ENCODE measurements at places on chromosomes 4 and X.

DNA sequence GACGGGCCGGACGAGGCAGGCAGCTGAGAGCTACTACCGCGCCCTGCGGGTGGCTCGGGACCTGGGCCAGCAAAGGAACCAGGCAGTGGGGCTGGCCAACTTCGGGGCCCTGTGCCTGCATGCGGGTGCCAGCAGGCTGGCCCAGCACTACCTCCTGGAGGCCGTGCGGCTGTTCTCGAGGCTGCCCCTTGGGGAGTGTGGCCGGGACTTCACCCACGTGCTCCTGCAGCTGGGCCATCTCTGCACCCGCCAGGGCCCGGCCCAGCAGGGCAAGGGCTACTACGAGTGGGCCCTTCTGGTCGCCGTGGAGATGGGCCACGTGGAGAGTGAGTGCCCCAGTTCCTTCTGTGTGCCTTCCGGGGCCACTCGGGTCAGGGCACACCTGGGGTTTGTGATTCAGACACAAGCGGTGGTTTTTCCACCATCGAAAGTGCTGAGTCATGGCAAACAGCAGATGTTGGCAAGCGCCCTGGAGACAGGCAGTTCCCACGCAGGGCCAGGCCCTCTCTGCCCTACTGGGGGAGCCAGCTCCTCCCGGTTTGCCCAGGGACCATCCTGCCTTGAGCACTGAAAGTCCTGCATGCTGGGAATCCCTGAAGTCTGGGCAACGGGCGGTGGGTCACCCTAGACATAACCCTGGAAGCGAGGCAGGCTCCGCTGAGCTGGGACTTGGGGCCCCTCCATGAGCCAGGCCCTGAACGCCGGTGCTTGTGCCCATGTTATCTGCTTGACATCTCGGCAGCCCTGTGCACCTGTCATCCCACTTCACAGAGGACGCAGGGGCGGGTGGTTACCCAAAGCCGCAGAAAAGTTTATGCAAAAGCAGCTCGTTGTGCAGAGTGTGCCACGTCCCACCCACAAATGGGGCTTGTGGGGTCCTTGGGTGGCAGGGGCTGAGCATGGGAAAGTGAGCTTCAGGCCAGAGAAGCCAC is 29.5 kb downstream of the SH3TC1 start:
- DNase-seq, result peak; percentile 54

DNA sequence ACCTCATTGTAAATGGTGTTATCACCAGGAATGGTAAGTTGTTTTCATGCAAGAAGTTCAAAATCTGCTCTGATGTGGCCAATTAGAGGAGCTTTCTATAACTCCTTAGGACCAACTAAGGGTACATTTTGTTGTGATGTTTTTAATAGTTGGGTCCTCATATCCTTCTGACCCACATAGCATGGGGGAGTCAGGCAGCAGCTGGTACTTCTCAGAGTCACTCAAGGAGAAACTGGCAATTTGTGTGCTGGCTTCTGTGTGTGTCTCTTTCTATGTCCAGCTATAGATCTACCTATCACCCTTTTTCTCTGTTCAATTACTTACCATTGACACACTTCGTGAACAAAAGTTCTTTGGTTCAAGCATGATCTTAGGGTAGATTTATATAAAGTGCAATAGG is 194.3 kb upstream of the TENM3 start:
- DNase-seq, result no peak

DNA sequence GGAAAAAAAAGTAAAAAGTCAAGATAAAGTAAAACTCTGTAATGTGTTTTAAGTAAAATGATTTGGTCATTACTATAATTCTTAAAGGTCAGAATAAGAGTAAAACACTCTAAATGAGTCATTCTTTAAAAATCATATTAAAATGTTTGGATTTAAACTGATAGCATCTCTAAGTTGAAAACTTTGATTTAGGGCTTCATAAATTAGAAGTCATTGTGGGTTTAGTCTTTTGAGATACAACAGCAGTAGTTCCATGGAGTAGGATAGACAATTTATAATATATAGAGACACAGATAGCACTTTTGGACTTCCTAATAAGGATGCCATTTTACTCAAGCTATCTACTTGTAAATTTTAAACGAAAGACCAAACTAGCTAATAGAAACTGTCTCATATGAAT is 77.1 kb upstream of the PABPC4L start:
- DNase-seq, result no peak

GRCh38 chr4:143412420-143412758 is 75.7 kb downstream of the GAB1 start:
- no peak for DNase-seq

- DNase-seq, result no peak
These were observed 466.0 kb downstream of the INPP4B start for GRCh38 chr4:142380052-142380602.

DNA sequence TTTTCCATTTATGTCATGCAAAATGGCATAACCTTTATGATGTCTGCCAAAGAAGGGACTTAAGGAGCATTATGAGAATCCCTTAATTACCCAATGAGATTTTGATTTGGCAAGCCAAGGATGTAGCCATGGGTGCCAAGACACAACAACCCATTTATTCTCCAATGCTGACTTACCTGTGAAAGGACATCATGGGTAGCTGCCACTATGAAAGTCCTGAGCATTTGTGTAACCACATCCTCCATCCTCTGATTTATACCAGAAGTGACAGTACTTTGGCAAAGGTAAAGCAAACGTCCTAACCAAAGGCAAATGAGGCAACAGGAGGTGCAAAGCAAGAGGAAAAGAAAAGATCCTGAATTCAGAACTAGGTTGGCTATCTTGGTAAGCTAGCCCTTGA is 87.3 kb upstream of the EMCN start:
- DNase-seq, result no peak

DNA sequence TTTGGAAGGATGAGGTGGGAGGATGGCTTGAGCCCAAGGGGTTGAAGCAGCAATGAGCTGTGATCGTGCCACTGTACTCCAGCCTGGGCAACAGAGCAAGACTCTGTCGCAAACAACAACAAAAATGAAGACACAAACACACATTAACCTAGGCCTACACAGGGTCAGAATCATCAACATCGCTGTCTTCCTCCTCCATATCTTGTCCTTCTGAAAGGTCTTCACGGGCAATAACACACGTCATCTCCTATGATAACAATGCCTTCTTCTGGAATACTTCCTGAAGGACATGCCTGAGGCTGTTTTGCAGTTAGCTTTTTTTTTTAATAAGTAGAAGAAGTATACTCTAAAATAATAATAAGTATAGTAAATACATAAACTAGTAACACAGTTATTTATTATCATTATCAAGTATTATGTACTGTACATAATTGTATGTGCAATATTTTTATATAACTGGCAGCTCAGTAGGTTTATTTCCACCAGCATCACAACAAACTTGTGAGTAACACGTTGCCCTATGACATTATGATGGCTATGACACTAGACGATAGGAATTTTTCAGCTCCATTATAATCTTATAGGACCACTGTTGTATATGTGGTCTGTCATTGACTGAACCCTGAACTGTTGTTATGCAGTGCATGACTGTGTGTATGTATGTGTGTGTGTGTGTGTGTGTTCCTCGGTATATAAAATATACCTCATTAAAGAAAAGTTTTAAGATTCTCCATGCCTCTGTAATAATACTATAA is 69.2 kb upstream of the MAML3 start:
- DNase-seq, result no peak

GRCh38 chrX:123648028-123648810 is 84.6 kb downstream of the THOC2 start:
- no peak for DNase-seq

DNA sequence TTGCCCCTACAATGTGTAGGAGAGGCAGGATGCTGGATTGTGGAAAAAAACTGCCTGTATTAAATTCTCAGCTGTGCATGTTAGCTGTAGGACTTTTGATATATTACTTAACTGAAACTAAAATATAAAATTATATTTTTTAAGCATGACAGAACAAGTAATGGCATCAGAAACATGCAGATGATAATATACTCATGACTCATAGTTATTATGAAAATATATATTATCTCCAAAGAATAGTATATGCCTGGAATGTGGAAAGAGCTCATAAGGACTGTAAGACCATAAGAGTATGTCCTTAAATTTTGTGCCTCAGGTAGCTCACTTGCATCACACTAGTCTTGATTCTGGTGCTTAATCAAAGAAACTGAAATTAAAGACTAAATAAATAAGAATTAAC is 1100.6 kb downstream of the TECRL start:
- no peak for DNase-seq

GRCh38 chrX:99798936-99799335 is 611.1 kb downstream of the PCDH19 start:
- no peak for DNase-seq

GRCh38 chr4:60201052-60201673 is 999.0 kb upstream of the ADGRL3 start:
- no peak for DNase-seq

DNA sequence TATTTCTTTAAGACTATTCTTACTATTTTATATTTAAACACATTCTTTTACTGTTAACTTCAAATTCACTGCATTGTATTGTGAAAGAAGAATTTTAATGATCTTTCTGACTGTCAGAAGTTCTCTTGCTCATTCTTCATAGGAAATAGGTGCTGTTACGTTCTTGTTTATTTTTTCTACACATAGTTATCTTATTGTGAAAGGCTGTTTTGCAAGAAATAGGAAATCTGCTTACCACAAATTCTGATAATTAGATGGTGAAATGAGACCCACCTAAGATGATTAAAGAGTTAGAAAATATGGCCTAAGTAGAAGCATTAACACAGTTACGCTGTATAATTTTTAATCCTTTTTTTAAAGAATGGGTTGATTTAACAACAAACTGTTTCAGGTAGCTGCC is 316.1 kb upstream of the ZFP42 start:
- DNase-seq, result no peak

DNA sequence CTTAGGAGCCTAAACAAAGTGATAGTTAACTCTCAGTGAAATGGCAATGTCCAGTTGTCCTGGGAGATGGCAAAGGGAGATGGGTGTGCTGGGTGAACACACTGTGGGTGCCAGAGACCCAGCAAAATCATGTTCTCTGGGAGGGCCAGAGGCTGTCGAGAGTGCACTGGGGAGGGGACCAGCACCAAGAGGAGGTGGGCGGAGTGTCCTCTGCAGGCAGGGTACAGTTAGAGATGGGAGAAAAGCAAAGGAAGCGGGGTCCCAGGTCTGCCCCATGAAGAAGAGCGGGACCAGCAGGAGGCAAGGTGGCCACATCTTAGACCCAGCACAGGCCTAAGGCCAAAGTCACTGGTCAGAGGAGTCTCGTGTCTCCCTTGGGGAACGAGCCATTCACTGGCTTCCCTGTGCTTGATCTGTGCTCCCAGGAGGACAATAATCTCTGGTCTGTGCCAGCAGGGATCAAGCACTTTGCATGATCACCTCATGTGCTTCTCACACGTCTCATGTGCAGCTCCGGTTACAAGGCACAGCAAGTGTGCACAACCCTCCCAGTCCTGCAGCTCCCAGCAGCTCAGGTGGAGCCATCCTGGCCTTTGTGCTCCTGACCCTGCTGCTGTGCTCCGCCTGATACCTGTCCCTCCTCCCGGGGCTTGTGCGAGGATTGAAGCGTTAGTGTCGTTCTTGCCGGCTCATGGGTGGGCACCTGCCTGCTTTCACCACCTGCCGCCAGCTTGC is 100.9 kb downstream of the FAM53A start:
- DNase-seq, result no peak

DNA sequence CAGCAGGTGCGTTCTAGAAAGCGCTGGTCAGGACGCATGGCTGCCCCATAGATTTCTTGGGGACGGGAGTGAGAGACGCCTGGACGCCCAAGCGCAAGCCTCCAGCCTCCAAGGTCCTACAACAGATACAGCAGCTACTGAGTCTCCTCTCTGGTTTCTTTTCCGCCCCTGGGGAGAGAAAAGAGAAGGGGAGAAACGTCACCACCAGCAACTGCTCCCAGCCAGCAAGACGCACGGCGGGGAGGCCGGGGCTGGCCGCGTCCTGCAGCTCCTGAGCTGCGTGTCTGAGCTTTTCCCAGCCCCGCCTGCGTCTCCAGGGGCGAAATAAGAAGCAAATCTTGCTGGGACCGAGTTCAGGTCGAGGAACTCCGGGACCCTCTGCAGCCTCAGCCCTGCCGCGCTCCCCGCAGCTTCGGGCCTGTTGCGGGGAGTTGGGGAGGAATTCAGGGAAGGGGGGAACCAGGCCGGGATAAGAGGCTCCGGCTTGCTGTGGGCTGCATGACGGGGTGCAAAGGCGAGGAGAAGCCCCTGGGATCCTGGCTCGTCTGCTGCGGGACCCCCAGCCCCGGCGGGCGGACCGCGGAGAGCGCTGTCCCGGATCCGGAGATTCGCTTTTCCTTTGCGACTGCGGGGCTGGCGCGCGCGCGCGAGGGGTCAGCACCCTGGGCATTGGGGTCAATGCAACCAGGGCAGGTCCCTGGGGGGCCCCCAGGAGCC is 6.8 kb upstream of the SHOX start:
- DNase-seq, result no peak

DNA sequence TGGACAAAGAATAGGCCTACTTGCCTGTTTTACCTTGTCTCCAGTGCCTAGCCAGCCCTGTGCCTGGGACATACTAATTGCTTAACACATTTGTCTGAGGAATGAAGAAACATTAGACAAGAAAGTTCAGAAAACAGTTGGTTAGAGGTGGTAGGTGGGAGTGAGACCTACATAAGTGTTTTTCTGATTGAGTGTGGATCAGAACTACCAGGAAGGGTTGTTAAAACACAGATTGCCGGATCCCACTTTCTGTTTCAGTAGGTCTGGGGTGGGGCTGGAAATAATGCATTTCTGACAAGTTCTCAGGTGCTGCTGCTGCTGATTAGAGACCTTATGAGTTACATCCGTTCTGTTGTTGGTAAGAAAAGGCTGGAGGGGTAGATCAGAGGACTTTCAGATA is 5.7 kb upstream of the JADE1 start:
- DNase-seq, result no peak

DNA sequence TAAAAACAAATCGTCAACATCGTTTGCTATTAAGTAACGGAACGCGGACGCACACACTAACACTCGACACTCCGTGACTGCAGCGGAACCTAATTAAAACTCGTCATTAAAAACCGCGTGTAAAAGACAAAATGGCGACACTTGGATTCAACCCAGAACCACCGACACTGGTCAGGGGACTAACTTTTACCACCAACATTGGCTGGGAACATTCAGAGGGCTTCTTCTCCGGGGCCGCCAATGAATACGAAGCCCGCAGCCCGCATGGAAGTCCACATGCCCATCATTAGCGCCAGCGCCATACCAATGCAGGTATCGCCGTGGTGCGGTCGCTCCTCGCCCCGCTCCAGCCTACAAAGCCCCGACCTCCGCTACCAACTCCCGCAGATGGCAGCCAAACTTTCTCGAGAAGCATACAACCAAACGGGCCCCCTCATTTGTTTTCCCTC is 498 bp downstream of the RBMX start:
- peak; percentile 4 for DNase-seq

- no peak for DNase-seq
These were observed 470.0 kb downstream of the GASK1B start for GRCh38 chr4:157702831-157703230.

DNA sequence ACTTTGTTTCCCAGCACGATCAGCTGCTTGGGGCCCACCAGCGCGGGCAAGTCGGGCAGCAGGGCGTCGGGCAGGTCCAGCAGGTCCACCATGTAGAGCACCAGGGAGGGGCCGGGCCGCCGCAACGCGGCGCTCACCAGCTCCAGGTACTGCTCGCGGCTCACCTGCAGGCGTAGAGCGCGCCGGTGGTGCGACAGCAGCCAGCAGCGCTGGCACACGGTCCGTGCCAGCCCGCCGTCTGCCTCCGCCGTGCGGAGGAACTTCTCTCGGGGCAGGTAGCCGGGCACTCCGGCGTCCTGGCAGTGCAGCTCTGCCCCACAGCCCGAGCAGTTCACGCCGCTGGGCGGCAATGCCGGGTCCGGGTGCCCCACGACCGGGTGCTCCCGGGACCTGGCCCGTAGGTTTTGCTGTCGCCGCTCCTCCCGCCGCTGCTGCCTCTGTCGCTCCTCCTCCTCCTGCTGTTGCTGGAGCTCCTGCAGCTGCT is 527 bp downstream of the NOA1 start:
- DNase-seq, result no peak

GRCh38 chr4:20528508-20528907 is 171.8 kb upstream of the PACRGL start:
- no peak for DNase-seq
